ENCODE measurements at places on chromosomes 11 and 22.

DNA sequence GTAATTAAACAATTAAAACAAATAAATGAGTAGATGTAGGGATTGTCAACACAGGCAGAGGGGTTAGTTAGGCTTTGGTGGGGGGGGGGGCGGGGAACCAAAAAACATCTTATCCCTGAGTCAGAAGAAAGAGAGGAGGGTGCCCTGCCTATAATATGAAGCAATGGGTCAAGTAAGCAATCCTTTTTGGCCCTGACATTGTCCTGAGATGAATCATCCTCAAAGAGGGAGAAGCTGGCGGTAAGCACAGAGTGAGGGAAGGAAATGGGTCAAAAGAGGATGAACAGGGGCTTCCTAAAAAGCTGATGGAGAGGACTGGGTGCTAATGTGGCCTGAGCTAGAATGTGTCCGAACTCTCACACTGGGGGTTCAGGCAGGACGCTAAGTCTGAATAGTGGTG, 4.7 kb downstream of the OLFML1 start:
- DNase-seq: no peak

DNA sequence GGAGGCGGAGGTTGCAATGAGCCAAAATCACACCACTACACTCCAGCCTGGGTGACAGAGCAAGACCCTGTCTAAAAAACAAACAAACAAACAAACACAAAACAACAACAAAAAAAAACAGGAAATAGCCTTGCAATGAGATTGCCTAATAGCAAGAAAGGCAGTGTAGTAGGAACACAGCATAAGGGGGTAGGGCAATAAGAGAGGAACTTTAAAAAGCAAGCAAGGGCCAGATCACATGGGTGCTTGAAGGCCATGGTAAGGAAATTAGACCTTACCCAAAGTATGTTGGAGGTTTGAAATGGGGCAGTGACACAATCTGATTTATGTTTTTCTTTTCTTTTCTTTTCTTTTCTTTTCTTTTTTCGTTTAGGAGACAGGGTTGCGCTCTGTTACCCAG, 34.7 kb upstream of the NRIP3 start:
- no peak for DNase-seq

DNA sequence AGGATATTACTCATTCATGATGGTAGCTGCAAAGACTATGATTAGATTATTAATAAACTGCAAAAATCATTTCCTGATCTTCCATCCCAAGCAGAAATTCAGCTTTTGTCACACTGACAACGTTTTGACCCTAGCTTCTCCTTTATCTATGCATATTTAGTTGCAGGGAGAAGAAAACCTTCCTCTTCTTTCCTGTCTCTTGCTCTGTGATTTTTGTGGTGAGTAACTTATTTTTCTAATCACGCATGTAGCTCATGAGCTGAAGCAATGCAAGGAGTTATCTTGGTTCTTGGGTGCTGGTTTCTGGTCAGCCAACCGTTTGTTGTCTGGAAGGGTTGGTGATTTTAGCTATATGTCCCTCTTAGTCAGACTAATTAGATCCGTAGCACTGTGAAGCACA, 56.4 kb downstream of the FDX1 start:
- no peak for DNase-seq

GRCh38 chr22:25624476-25624875, 60.0 kb downstream of the GRK3 start:
- DNase-seq: no peak

- no peak for DNase-seq
These were observed 70.6 kb upstream of the ATXN10 start for GRCh38 chr22:45600790-45601730.
